HTR-8/SVneo (cell line): ENCODE measurements at places on chromosomes 1 and 21.

GRCh38 chr1:231037585-231038517 lies 2.2 kb downstream of the FAM89A start:
- DNase-seq, result no peak

- no peak for DNase-seq
Observed at GRCh38 chr1:29856340-29857114, 620.2 kb downstream of the PTPRU start.

DNA sequence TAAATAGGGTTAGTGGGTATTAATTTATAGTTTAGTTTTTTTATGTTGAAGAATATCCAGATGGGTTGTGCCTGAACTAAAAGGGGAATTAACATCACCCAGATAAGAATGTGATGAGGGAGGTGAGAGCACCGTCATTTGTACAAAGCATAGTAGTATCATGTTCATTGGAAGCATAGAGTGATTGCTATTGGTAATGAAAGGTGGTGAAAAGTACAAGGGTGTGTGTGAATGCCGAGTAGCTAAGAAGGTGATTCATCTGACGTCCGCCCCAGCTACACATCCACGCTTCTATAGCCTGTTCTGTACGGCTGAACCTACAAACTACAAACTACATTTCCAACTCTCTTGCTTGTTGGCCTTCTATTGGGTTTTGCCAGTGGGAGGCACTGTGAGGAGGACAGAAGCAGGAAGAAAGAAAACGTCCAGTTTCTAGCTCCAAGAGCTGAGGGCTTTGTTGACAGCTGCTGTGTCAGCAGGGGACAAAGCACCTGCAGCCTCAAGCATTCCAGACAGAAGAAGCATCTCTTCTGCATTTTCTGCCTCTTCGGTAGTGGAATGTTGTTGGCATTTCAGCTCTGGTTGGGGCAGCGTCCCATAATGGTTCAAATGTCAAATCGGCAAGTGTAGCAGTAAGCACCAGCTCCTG lies 404.8 kb downstream of the KCTD3 start:
- DNase-seq, result no peak

DNA sequence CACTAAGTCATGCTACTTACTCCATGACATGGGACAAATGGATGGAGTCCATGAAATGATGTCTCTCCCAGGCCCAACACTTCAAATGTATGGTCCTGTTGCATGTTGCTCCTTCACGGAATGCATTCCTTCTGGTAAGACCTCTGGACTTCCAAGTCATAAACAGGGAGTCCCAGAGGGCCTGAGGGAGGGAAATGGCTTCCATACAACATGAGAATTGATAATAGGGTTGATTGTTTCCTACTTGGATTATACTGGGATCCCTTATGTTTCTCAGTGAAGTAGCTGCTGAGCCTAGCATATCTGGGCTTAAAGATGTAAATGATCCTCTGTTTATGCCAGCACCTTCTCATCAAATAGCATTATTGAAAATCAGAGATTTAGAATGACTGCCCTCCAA lies 104.2 kb upstream of the MAGI3 start:
- no peak for DNase-seq

DNA sequence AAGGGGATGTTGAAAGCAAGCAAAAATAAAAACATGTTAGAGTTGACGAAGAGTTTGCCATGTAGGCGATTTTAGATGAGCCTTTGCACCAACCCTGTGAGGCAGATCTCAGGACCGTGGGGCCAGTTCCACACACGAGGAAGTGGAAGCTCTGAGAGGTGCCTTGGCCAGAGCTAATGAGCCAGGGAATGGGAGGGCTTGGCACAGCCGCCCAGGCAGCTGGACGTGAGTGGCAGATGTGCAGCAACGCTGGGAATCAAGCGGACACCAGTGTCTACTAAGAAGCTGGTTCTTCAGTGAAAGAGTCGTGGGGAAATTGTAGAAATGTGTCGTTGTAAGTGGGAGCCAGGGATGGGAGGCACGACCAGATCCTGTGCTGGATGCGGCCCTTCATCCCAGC lies 58.9 kb upstream of the COL6A1 start:
- DNase-seq, result no peak

DNA sequence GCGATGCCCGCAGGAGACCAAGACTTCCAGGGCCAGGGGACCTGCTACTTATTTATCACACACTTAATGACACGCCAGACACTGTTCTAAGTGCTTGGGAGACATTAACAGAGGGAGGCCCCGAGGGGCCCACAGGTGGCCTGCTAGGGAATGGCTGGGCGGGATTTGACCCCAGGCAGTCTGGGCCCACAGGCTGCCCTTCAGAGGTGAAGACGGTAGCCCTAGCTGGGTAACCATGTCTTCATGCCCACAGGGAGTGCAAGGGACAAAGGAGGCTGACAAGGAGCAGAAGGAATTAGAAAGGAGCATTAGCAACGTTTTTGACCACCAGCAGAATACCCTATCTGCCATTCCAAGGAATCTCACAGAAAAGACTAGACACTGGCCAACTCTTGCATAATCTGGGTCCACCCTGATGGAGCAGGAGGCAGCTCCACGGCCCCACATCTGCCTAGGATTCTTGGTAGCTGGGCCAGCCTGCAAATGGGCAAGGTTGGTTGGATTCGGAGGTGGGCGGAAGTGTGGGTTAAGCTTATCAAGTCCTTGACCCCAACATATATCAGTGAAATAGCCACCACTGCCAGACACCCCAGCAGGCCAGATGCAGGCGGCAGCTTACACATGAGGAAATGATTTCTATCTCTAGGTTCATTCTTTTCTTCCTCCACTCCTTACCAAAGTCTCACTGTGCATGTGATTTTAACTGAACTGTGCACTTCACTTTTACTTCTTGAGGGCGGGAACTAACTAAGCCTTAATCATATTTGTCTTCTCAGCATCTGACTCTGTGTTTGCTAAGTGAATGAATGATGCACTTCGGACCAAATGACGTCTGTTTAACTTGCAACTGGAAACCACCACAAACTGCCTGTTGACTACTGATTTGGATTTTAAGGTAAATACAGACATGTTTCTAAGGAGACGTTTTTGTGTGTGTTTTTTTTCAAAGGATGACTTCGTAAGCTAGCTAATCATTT lies 3.4 kb upstream of the ETS2 start:
- no peak for DNase-seq

DNA sequence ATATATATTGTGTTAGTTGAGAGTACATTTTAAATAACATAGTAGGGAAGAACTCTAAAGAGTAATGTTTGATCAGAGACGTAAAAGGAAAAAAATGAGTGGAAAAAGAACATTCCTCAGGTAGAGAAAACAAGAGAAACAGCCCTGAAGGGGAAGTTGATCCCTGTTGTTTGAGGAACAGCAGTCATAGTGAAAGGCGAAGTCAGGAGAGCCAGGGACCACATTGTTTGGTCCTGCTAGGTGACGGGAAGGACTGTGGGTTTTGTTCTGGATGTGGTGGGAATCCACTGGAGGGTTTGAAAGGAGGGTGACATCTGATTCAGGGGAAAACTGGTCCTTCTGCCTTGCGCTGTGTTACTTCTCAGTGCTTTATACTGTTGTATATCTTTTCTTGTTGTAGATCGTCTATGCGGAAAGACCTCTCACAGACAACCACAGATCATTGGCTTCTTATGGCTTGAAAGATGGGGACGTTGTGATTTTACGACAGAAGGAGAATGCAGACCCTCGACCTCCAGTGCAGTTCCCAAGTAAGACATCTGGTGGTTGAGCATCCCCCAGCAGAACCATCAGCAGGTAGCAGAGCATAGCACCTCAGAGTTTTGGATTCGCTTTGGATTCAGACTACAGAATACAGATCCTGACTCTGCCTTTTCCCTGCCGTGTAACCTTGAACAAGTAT lies 9.2 kb downstream of the DDI2 start:
- no peak for DNase-seq

DNA sequence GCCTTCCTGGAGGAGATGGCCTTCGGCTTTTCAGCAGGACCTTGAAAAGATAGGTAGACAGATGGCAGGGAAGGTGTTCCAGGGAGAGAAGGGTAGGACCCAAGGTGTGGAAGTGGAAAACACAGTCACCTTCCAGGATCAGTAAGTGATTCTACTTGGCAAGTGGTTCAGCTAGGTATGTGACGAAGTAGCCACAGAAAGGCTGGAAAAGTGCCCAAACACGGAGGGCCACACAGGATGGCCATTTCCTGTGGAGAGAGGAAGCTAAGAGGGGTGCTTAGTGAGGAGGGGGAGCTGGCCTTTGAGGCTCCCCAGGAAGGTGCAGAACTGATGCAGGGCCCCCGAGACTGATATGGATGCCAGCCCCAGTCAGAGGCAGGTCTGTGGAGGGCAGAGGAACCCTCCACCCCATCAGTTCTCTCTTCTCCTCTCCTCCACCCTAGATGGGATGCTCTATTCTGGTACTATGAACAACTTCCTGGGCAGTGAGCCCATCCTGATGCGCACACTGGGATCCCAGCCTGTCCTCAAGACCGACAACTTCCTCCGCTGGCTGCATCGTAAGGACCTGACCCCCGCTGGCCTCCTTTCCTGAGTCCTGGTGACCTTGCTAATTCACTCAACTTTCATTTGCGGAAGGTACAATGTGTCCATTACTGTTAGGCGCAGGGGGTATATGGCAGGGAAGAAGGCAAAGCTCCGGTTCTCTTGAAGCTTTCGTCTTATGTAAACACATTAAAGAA lies 6.8 kb downstream of the SEMA4A start:
- DNase-seq, result no peak
